ENCODE measurements at places on chromosomes 7 and 10.

GRCh38 chr7:2781636-2782035 is 62.5 kb downstream of the GNA12 start:
- DNase-seq = no peak

- DNase-seq = no peak
These were observed 76.1 kb upstream of the ELMO1 start for GRCh38 chr7:37524797-37525196.

GRCh38 chr10:24718031-24718855 is 5.4 kb downstream of the ARHGAP21 start:
- DNase-seq = no peak

- no peak for DNase-seq
These were observed 151.6 kb upstream of the STEAP4 start for GRCh38 chr7:88458279-88458678.

DNA sequence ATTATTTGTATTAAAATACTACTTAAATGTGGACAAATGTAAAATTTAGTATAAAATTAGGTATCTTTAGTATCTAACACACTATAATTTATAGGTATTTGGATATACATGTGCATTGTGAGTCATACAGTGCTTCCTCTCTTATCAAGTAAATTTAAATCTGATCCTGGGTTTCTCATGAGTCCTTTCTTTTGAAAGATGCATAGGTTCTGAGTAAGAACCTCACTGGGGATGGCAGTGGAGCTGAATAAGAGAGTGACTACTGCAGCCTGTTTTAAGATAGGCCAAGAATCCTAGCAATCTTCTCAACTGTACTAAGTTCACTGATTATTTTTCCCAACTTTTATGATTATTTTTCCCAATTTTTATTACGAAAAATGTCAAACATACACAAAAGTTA is 16.2 kb downstream of the CEP55 start:
- no peak for DNase-seq

GRCh38 chr7:132545756-132546155 is 30.5 kb downstream of the PLXNA4 start:
- DNase-seq = no peak

DNA sequence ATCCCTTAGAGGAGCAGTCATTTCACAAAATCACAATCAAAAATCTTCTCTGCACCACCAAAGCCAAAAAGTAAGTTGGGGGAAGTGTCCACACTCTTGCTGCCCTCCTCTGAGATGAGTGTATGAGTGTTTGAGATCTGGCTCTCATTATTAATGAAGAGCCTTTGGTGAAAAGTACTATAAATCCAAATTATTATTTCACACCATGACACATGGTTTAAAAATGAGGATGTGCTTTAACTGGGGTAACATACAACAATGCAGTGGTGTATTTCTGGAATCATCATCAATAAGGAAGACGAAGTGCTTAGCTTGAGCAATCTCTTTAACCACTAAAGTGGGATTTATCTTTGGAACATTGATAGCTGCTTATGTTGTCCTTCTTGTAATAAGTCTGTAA is 114.2 kb upstream of the ADAM12 start:
- DNase-seq = no peak

DNA sequence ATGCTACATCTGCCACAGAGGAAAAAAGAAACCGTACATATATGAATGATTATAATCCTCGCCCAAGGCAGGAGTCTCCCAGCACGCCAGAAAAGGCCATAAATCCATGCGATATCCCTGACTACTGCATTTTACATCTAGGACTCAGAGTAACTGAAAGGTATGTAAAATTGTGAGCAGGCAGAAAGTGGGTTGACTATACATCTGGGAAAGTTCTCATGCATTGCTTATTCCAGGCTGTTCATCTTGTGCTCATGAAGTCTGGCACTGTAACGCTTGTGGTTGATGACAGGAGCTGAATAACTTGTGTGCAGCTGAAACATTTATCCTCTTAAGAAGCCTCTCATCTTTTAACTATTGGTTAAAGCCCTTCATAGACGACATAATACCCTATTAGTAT is 193.4 kb upstream of the STEAP4 start:
- no peak for DNase-seq

DNA sequence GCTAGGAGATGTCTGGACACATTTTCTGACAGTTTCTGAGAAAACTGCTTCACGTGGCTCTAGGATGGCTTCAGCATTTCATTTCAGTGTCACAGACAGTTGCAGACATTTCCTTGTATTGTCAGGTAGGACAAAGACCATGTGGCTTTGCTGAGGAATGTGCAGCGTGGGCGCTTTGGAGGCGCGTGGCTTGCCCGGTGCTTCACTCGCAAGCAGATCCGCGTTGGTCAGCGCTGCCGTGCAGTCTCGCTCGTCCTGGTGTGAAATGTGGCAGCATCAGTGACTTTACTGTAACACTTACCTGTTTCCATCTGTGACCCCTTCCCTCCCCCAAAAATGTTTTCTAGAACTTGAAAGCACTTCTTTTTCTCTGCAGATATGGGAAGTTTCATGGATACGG is 340.5 kb downstream of the SDK1 start:
- no peak for DNase-seq

- no peak for DNase-seq
These were observed 133.9 kb upstream of the NUPR2 start for GRCh38 chr7:56250135-56250534.

- no peak for DNase-seq
These were observed 14.5 kb upstream of the FRMD4A start for GRCh38 chr10:14345262-14345661.

DNA sequence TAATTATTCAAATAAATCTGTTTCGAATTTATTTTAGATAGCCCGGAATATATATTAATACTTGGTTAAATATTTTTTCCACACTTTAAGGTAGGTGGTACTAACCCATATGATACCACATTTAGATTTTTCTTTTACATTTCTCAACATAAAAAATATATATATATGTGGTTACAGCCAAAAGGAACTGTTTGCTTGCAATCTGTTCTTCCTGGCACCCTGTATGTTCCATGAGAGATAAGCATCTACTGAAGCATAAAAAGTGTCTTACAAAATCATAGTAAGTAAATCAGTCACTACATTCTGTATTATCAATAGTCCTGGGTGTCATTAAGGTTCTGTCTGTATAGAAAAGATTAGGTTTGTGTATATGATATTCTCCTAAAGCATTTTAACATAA is 726.8 kb downstream of the GRM8 start:
- DNase-seq = no peak

DNA sequence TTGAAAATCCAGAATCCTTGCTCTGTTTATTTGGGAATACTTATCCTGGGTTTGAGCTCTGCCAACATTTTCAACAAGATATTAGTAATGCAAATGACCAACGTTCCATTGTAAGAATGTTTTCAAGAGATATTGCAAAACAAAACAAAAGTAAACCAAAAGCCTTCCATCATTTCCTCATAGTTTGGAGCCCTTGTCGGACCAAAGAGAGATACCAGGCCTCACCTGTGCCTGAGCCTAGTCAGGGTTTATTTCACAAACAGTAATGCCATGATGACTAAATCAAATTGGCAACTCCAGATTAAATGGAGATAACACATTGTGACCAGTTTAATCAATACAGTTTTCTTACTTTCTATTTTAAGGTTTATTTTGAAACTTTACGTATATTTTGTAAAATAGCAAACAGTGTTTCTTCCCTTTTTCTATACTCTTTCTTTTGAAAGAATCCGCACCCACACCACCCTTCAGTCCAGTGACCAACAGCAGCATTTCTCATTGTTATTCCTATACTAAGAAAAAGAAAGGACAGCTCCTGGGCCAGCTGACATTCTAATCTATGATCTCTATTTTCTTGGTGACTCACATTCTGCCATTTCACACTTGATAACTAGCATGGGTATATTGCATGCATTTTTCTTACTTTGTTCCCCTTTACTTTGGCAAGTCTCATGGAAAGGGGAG is 168.5 kb upstream of the MEOX2 start:
- DNase-seq = no peak

DNA sequence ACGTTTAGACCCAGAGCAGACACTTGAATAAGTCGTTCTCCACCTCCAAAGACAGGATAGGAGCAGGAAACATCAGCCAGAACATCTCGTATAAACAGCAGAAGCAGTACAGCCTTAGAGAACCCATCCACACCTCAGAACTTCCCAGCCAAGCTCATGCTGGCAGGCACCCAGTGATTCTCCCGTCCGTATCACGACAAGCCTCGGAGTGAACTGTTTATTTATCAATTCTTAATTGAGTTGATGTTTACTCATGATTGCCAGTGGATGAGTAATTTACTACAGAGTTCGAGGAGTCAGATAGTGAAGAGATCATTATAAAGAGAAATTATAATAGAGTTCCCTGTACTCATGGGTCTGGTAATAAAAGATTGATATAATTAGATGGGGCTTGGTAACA is 811.5 kb downstream of the LRMDA start:
- DNase-seq = no peak

DNA sequence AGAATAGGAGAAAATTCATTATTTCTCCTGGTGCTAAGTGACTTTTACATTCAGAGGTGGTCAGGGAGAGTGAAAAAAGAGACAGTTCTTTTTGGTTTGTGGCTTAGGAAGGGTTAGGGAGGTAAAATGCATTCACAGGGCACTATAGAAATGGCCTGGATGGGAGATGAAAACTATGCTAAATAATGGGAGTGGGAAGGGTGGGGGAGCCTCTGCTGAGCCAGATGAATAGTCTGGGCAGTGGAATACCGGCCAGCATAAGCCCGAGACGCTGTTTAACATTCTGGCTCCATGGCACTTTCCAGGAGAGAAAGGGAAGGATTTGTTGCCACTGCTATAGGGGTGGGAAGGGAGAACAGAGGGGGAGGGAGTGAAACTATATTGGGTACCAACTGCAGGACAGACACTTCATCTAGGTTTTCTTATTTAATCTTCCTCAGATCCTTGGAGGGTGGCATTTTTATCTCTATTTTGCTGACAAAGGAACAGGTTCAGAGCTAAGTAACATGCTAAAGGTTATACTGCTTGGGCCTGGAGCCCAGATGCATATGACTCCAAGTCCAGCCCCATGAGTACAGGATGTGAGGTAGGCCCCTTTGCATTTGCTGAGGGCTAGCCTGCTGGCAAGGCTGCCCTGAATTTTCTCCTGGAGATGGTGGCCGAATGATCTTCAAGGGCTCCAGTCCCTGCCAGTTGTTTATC is 372.4 kb downstream of the CCSER2 start:
- DNase-seq = no peak

DNA sequence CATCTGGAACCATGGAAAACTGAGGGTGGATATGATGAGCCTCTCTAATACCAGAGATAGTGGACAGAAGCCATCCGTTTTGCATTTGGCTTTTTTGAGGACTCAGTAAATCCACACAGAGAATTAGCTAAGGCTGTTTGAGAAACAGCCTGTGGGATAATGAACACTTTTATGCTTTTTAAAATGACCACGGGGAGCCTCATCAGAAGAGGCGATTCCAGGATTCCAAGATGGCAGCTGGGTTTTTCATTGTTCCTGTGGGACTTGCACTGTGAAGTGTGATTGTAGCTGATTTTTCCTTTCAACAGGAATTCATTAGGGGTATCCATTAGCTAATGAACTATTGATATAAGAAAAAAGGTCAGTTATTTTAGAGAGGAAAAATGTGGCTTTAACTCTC is 353.2 kb downstream of the AUTS2 start:
- DNase-seq = no peak

DNA sequence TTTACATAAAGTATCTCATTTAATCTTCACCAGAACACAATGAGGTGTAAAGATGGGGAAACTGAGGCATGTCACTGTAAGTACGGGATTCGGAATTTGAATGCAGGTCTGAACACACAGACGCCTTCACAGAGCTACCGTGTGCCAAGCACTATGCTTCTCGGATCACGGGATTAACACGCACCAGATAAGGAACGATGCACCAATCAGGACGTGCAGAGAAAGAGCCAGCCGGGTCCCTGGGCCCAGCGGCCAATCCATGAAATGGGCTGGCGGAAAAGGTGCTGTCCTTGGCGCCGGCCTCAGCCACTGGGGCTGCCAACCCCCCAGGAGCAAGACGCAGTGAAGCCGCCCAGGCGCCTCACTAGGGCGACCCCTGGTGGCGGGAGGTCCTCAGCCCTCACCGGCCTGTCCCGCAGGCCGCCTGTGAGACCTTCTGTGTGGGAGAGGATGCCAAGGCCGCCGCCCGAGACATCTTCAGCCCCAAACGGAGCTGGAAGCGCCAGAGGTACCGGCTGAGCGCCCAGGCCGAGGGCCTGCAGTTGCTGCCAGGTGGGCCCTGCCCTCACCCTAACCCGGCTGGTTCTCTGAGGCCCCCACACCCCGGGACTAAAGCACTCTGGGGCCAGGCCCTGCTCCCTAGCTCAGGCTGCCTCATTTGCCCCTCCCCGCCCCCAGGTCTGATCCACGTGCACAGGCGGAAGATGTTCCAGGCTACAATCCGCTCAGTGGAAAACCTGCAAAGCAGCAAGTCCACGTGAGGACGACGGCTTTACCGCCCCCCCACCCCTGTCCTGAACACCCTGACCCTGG is 15.6 kb downstream of the ATG9B start:
- DNase-seq = peak; percentile 68

DNA sequence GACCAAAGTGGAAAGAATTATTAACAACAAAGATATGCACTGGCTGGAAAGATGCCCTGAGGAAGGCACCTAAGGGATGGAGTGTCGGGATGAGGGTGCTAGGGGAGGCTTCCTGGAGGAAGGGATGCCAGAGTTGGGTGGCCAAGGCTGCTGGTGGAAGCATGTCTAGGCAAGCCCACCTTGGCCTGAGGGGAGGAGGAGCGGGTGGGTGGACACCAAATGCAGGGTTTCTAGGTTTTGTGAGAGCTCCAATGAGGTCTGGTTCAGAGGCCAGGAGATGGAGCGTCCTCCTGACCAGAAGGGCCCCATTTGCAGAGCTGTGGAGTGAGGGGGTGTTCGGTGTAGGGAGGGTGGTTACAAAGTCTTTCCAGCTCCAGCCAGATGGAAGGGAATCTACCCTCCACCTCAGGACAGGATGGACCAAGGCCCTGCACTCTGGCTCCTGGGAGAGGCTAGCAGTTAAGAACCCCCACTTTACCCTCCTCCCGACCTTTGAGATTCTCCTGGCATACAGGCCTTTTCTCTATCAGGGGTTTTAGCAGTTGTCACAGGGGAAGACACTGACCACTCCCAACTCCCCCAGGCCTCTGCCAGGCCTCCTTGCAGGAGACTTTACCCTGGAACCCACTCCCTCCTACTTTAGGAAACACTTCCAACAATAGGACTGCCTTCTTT is 3.0 kb upstream of the DDIT4 start:
- no peak for DNase-seq

- no peak for DNase-seq
These were observed 70.4 kb downstream of the DENND11 start for GRCh38 chr7:141631525-141631924.

DNA sequence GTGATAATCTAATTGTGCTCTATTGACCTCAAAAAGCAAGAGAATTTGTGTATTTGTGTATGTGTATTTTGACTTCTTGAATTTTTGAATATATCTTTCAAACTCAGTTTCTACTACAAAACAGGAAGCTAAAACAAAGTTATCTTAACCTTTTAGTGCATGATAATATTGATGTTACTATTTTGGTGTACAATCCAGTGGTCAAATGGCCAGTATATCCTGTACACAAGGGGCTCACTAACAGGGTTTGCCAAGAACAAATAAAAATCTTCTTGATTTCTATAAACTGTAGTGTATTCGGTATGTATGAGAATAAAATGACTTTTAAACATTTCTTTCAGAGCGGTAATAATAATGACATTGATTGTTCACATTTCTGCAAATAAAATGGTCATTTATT is 69.6 kb downstream of the FOXP2 start:
- DNase-seq = no peak

GRCh38 chr7:103718482-103719061 is 270.9 kb downstream of the RELN start:
- no peak for DNase-seq

GRCh38 chr7:6636741-6637543 is at the start of gene ZNF316:
ZNF316 (plus strand) TSS chr7:6637318; CDS start chr7:6642410, 5,092 bp downstream.
- no peak for DNase-seq

- no peak for DNase-seq
These were observed 113.9 kb upstream of the FAM171A1 start for GRCh38 chr10:15485027-15485426.

Data from GOT3 (cell line).